ENCODE measurements at places on chromosomes 2 and 18. TPM values are rescaled to one million over a fixed set of nuclear protein-coding genes. Genes with fewer than 3 reads are reported as not detected.

GRCh38 chr2:177467646-177468045, 75.1 kb downstream of the AGPS start:
- no peak overlapping the region for H3K4me3 ChIP-seq
- no peak overlapping the region for H3K27ac ChIP-seq
- H3K36me3 ChIP-seq: peaks cover 37% of the 10 kb centered on the region
- DNase-seq: no peak
- H3K27me3 ChIP-seq: no peaks in the 10 kb centered on the region

DNA sequence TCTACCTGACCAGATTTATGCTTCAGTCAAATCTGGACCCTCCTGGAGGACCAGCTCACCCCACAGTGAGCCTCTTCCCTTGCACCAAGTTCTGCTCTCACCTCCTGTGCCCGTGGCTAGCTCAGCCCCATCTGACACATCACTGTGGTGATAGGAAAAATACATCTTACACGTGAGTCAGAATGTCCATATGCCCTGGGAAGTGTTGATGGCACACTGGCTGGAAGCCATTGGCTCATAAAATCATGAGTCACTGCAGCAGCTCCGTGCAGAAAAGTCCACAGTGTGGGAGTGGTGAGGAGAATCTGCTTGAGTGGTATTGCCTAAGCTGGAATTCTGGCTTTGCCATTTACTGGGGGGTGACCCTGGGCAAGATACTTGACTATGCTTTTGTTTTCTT, 42.6 kb upstream of the RAPGEF4 start:
- H3K4me1 ChIP-seq: no peaks in the 10 kb centered on the region
- H3K36me3 ChIP-seq: peaks cover 4% of the 10 kb centered on the region
- H3K27me3 ChIP-seq: no peaks in the 10 kb centered on the region
- no peak for DNase-seq

Gene TXNDC2
- total RNA-seq: not detected

Gene FANCL
- total RNA-seq: 43.4 TPM

DNA sequence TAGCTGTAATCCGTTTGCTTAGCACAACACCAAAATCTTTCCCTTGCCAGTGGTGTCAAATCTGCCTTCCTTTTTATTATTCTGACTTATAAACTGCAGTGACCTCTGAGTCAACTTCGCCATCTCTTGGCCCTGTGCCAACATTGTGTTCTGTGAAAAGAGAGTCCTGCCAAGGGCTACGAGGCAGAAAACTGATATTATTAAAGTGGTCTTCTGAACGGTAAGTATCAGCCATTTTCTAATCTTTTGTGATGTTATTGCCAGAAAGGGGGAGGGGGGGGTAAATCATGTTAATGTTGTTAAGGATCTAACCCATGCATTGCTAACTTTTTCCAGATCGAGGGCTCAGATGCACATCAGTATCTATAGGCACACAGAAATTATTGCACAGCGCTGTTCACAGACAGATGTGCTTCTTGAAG, 121.5 kb upstream of the LTBP1 start:
- no peak overlapping the region for H3K4me3 ChIP-seq
- no peaks in the 10 kb centered on the region for H3K27me3 ChIP-seq
- DNase-seq: no peak
- H3K27ac ChIP-seq: no peak overlapping the region
